NCI-H1417 treated with DMSO at 0.1 percent for 48 hours (cell line): ENCODE measurements at places on chromosomes 12 and 14.

DNA sequence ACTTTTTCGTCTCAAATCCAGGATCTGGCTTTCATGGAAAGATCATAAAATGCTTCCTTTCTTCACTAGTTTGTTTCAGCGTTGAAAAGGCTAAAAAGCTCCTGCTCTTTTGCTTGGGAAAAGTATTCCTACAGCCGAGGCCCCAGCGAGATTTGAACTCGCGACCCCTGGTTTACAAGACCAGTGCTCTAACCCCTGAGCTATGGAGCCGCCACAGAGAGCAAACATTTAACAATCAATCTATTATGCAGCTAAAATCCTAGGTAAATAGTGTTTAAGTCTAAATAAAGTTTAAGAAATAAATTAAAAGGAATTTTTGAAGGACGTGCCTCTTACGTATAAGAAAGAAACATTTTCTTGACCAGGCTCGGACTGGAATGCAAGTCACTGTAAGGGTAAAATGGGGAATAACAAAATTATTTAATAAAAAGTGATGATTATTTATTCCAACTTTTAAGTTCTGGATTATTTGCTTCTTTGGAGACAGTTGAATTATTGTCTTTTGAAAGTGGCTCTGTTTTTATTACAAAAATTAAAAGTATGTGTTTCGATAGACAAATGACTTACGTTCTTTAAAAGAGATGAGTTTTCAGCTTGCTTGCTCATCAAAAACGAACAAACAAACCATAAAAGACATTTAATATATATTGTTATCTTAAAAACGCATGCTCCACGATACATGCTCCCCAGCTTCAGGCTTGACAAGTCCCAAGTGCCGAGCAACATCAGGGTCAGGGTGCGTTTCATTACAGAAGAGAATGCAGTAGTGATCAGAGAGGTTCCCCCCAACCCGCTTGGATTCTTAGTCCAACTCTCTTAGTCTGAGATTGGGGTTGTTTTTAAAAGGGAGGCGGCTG, 10.2 kb downstream of the OR6S1 start:
- DNase-seq = no peak

- no peak for DNase-seq
Observed at GRCh38 chr14:103216857-103217256, 93.6 kb downstream of the TNFAIP2 start.

DNA sequence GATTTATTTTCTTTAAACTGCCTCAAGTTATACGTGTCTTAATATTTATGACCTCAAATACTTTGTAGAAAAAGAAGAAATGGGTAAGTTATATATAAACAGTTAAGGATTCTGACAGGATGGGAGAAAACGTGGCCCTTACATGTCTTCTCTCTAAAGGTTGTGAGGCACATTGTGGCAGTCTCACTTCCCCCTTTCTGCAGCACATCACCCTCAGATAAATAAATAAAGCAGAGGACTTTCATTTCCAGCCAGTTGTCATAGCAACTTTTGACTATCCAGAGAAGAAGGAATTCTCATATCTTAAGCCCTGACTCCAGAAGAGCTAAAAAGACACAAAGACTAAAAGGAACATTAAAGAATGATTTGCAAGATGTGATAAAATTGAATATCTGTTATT, 28.8 kb upstream of the CEP83 start:
- DNase-seq = no peak

DNA sequence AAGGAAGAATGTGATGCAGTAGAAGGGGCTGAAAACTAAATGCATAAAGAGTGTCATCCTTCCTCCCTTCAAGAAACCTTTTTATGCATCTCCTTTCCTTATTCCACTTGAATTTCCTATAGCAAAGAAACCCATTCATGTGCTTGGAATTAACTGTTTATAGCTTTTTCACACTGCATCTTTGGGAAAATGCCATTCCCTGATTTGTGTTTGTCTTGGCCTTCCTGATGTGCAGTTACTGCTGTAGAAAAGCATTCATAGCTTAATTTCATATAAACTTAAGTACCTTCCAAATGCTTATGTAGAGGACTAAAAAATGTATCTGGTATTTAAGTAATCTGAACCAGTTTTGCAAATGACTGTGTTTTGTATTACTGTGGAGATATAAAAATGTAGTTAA, 61.8 kb downstream of the SDR9C7 start:
- DNase-seq = no peak

DNA sequence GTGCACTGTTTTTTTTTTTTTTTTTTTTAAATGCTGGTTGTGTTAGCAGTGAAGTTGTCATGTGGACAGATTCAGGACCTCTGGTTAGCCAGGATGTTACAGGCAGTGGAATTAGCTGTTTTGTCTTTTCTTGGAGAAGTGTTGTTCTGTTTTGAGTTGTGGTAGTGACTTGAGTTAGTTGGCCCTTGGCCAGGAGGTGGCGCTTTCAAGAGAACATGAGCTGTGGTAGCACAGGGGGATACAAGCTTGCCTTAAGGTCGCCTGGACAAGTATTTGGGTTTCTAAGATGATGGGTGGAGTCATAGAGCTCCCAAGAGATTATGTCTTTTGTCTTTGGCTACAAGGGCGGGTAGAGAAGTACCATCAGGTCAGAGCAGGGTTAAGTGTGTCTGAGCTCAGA, 33.3 kb upstream of the CCDC198 start:
- no peak for DNase-seq

- no peak for DNase-seq
Observed at GRCh38 chr12:113204804-113205203, 16.5 kb upstream of the TPCN1 start.

- DNase-seq = no peak
Observed at GRCh38 chr12:46450279-46450748, 77.7 kb upstream of the SLC38A2 start.

- no peak for DNase-seq
Observed at GRCh38 chr12:31308116-31308515, 17.8 kb downstream of the SINHCAF start.

GRCh38 chr12:114670291-114670980, 13.5 kb downstream of the TBX3 start:
- DNase-seq = no peak

- no peak for DNase-seq
Observed at GRCh38 chr14:105148604-105149145, 19.9 kb downstream of the JAG2 start.

DNA sequence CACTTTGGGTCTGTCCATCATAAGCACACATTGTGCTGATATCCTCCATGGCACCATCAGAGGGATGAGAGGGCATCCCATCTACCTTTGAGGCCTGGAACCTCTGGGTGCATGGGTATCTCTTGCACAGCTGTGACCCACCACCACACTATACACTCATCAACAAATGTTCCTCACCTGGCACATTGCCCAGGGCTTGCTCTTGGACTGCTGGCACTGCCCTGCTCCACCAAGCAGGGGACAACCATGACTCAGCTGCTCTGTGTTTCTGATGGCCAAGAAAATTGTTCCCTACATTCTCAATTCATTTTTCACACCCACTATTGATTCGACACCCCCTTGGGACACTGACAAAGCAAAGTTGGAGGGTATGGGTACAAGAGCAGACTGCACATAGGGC, 155.5 kb downstream of the PTPRO start:
- no peak for DNase-seq

DNA sequence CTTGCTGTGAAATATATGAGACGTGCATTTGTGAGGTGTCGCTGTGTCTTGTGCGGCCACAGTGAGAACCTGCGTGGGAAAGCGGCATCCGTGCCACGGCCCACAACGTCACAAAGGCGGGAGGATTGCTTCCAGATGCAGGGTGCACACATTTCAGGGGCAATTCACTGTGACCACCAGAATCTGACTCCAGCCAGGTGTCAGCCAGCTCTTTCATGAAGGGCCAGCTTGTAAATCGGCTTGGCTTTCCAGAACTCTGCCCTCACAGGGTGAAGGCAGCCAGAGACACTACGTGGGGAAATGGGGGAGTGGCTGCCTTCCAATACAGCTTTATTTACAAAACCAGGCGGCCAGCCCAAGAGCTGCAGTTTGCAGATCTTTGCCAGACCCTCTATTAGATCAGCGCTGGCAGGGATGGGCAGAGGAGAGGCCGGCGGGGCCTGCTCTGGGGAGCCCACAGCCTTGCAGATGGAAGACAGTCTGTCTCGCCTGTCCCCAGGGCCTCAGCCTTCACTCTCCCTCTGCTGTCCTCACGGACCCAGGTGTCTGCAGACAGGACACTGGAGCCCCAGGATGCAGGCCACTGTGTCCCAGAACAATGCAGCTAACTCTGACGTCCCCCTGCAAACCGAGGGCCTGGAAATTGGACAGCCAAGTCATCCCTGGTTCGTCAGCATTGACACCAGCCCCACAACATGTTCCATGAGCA, 53.5 kb downstream of the ADGRD1 start:
- no peak for DNase-seq

DNA sequence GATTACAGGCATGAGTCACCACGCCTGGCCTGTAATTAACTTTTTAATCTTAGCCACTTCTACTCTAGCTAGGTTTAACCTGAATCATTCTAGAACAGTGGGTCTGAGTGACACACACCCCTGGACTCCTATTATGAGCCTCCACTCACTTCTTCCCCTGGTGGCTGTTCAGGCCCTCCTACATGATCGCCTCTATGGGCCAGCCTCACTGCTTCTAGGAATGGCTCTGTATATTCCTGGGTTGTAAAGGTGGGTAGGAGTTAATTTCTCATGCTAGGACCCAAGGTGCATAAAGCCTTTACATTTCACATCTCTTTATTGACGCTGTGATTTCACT, 8.0 kb upstream of the RNU6-8 start:
- no peak for DNase-seq

- no peak for DNase-seq
Observed at GRCh38 chr12:112413855-112414625, 4.6 kb upstream of the RPL6 start.

GRCh38 chr14:35044939-35045797, 904 bp upstream of the FAM177A1 start:
- DNase-seq = no peak

DNA sequence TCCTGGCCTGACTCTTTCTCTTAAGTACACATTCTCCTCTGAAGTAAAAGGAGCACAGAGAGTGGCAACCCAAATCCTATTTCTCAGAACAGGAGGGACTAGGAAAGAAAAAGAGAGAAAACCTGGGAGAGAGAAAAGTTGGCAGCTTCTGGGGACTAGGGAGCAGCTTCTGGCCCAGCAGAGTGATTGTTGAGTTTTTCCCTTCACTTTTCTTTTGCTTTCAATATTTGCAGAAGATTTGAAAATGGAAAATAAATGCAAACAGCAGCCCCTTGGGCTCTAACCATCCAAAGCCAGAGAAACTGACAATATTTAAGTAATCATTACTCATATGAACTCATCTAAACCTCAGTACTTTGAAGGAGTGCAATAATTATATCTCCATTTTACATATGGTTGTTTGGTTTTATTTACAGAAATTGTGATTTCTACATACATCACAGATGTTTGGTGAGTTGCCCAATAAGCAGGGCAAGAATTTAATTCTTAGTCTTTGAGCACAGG, 28.8 kb upstream of the IGF1 start:
- no peak for DNase-seq

DNA sequence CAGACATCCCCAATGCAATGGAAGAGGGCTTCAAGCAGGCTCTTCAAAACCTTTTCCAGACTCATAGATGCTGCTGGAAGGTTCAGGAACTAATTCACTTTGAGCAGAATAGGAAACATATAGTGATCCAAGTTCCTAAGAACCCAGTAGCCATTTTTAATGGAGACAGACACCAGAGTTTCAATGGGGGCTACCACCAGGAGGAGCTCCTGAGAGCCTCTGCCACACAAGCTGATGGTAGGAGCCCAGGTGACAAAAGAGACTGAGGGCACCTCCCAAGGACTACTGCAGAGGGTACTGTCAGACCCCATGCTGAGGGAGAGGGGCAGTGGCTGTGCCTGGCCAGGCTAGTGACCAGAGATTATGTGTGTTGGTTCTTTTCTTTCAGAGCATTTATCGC, 45.9 kb downstream of the IFNG start:
- DNase-seq = no peak

DNA sequence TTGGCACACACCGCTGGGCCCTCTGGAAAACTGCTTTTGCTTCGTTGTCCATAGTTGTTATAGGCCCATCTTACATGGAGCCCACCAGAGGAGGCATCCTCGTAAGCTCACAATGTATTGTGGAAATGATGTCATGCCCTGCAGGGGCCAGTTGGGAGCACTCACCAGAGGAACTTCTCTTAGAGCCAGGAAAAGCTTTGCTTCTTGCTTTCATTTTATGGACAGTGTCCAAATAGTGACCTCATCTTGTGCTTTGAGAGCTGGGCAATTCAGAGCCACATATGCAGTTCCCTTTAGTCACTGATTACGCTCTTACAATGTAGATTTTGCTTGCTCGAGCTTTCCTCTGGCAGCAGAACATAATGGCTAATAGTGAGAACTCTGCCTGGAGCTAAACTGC, 275.6 kb downstream of the AACS start:
- no peak for DNase-seq

- DNase-seq = no peak
Observed at GRCh38 chr14:98959410-98959809, 312.6 kb downstream of the BCL11B start.

DNA sequence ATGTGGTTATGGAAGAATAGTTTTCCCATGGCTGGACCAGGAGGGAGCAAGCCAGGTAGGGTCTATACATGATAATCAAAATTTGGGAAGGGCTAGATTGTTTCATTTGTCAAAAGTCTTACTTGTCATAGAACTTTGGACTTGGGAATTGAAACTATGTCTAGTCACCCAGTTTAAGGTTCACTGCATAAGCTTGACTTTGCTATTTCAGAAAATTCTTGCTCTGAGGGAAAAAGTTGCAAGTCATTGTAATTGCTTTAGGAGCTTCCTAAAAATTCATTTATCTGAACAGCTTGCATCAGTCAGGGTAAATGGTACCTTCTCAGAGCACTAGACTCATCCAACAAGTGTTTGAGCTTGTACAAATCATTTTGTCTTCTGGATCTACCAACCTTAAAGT, 1194.7 kb downstream of the GALC start:
- no peak for DNase-seq

DNA sequence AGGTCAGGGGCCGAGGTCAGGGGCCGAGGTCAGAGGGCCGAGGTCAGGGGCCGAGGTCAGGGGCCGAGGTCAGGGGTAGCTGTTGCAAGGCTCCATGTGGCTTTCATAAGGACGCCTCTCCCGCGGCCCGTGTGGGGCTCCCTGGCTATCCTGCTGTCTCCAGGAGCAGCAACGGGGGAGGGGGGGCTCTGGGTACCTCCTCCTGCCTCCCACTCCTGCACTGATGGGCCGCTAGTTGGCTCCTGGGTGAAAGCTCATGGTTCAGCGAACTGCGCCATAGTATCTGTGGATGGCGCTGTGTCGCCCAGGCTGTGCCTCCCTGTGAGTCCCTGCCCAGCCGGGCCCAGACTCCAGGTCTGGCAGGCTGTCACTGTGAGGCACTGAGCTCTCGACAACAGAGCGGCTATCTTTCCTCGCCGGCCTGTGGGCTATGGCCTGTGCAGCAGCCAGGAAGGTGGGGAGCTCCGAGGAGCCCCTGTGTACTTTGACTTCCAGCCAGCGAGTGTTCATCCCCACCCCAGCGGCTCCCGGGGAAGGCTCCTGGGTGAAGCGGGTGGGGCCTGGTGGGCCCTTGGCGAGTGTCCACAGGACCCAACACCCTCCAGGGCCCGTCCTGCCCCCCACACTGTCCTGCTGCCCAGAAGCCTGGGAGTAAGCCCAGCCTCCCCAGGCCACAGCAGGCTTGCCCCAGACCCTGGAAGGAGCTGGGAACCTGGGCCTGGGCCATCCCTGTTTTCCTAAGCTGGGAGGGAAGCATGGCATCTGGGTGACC, 8.1 kb downstream of the RFLNA start:
- DNase-seq = no peak

GRCh38 chr14:67137744-67138371, 51.4 kb upstream of the GARIN2 start:
- no peak for DNase-seq
